Stimulated activated CD4-positive, alpha-beta T cell treated with anti-CD3 and anti-CD28 coated beads, Interleukin-1b, Interleukin-23, amount 100 ng/mL, for 1 hour (primary cell): ENCODE measurements at places on chromosomes 12 and 14.

GRCh38 chr12:114041136-114041535 is 75.0 kb upstream of the RBM19 start:
- DNase-seq: no peak

GRCh38 chr14:50229681-50230080 is 1.7 kb downstream of the SOS2 start:
- no peak for DNase-seq

DNA sequence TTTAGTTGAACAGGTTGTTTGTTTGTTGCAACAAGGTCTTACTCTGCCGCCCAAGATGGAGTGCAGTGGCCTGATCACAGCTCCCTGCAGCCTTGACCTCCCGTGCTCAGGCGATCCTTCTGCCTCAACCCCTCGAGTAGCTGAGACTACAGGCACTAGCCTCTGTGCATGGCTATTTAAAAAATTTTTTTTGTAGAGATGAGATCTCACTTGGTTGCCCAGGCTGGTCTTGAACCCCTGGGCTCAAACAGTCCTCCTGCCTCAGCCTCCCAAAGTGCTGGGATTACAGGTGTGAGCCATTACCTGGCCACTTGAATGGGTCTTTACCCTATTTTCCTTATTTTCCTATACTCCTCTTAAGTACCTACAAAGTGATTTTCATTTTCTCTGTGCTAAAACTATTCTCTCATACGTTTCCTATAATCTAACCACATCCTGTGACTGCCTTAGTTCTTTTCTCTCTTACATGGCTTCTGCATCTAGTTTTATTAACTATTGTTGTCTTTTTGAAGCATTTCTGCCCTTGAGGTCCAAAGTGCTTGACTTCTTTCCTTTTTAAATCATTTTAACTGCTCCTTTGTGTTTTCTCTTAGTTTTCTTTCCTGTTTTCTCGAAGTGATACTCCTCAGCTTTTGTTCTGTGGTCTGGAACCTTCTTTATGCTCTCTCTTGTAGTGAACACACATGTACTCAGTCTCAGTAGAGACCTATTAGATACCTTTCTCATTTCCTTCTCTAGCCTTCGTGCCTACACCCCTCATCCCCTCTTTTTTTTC is 14.1 kb downstream of the GPX2 start:
- DNase-seq: no peak

DNA sequence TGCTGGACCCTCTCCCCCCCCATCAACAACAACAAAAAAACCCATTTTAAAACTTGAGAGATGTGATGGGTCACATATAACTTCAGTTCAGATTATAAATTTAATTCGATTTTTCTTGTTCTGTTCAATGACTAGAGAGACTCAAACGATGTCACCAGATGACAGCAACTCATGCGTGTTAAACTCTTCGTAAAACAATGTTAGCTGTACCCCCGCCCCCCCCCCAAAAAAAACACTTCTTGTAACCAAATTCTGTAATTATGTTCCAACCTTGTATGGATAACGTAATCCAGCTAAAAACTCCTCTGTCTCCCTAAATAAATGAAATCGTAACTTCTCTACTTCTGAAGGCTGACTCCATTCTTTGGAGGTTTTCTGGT is 614 bp upstream of the NACA start:
- no peak for DNase-seq

DNA sequence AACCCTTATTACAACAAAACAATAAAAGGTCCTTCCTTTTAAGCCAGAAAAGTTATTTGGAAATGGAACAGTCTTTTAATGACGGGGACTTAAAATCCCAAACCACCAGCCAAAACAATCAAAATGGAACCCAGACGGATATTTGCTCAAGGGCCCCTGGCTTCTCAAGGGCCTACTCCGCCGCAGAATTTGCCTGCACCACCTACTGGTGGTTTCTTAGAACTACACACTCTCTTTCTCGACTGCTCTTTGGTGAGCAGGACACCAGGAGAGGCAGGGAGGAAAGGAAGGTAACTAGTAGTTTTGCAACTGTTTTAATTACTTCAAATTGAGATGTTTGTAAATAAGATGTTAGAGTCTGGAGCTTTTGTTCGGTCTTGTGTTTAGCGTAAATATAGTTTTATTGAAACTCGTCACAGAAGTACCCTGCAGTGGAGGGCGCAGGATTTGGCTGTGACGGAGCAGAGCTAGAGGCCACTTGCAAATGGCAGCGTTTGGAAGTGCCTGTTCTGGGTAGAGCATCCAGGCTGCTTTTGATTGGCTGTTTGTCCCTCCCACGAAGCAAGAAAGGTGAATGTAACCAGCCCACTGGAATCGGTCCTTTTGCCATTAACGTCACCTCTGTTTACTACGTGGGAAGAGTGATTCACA is 238.5 kb downstream of the CACNA1C start:
- no peak for DNase-seq

DNA sequence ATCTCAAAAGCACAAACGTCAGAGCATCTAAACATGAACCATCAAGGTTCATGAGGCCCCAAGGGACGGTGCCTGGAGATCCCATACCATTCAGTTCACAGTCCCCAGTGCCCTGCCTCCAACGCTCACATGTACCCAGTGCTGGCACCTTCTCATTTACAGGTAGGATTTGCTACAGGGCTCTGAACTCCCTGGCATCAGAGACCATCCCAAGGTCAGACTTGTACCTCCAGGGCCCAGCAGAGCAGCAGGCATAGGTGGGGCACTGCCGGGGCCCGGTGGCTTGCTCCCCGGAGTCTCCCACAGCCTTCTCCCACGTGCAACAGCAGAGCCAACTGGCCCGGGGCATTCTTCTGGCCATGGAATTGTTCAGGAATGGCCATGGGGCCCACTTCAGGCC is 114.8 kb downstream of the BCL11B start:
- DNase-seq: no peak

DNA sequence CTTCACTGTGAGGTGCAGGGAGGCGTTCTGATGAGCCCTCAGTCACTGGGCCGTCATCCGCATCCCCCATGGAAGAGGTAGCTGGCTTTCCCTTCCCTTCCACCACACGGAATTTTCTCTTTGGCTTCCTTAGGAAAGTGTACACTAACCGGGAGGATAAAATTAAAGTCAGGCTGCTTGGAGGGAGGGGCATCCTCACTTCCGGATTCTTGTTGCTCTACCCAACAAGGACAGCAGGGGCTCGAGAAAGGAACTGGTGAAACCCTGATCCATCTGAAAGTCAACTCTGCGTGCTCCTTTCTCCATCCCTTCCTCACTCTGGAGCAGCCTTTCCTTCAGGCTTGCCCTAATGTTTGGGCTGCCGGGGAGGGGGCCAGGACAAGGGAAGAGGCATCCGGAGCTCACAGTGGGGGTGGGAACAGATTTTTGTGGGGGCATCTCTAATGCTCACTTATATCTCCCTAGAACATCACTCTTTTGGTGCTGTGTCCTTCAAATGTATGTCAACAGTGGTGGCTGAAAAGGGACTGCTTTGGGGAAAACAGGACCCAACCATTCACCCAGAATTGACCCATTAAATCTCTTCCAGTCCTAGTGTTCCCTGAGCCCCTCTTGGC is 101.4 kb upstream of the FKBP4 start:
- DNase-seq: no peak

GRCh38 chr12:28114488-28114887 is 75.8 kb upstream of the CCDC91 start:
- DNase-seq: no peak

DNA sequence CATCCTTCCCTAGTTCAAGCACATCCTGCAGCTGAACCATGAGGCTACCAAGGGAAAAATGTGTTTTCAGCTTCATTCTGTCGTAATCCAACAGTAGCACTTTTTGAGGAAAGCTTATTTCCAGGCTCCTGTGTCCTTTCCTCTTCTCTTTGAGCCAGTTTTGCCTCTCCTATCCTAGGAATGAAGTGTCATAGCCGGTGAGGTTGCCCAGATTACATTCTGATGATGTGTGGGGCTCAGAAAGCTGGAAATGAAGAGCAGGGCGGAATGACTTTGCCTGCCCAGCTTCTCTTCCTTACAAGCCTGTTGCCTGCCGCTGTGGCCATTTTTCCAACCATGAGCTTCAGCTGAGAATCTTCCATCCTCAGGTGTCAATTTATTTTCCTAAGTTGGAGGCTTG is 381.8 kb downstream of the NUAK1 start:
- no peak for DNase-seq

- no peak for DNase-seq
These were observed 4.0 kb downstream of the CLEC1A start for GRCh38 chr12:10094646-10095395.

DNA sequence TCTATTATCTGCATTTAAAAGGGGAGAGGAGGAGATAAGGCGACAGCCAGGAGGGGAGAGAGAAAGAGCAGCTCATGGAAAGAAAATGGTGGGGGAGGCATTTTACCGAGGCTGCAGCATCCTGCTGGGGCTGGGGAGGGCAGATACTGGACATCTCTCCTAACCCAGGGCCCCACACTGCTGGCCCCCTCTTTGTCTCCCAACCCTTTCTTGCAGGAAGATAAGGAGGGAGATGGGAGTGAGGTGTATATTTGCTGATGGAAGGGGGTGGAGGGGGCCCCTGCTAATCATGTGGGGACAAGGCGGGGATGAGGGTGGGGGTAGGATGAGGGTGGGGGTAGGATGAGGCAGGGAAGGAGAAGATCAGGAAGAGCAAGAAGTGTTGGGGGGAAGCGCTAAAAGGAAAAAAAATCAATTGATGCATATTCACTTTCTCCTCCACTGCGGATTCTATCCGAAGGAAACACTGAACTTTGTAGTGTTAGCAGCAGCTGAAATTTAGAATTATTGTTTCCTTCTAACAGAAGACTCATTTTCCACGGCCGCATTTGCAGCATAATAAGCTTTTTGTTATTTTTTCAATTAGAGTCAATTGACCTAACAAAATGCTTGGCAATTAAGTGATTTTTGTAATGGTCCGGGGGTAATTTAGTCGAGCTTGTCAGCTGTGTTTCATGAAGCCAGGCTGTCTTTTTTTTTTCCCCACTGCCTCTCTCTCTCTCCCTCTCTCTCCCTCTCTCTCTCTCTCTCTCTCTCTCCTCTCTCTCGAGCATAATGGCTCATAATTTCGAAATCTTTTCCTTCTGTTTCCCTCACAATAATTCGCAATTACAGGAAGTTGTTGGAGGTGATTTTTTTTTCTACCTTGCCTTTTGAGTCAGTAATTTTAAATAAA is 1134.6 kb downstream of the BCL11B start:
- no peak for DNase-seq

DNA sequence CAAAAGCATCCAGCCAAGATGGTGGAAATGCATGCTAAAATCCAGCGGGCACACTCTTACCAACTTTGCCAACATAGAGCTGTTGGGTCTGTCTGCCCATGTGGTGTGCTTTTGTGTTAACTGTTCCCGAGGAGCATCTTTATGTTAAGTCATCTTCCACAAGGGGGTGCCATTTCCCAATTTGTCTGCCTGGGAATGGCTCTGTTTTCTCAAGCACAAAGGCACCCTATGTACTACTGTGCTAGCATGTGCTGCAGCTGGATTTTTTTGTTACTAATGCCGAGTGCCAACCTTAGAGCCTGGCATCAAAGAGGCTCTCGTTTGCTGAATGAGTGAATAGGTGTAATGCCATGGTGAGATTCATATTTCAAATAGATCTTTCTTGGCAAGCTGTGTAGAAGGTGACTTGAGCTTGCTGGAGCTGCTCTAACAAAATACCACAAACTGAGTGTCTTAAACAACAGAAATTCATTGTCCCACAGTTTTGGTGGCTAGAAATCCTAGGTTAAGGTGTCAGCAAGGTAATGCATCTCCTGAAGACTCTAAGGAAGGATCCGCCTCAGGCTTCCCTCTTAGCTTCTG is 74.3 kb downstream of the TRHDE start:
- DNase-seq: no peak

- DNase-seq: peak; percentile 38
These were observed 51.0 kb downstream of the BMAL2 start for GRCh38 chr12:27383429-27384260.

DNA sequence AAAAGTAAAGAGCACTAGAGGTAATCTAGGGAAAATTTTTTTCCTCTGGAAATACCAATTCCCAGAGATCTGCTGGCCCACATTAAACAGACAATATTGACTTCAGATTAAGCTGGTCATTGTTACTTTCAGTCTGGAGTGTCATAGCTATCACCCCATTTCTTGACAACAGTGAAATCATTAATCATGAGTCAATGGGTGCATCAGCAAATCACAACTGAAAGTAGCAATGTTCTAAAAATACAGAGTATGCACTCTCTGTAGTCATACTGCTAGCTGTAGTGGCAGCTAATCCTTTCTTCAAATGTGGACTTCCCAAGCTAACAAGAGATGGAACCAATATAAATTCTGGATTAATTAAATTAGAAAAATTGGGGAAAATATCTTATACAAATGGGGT is 129.9 kb downstream of the CPNE8 start:
- no peak for DNase-seq

DNA sequence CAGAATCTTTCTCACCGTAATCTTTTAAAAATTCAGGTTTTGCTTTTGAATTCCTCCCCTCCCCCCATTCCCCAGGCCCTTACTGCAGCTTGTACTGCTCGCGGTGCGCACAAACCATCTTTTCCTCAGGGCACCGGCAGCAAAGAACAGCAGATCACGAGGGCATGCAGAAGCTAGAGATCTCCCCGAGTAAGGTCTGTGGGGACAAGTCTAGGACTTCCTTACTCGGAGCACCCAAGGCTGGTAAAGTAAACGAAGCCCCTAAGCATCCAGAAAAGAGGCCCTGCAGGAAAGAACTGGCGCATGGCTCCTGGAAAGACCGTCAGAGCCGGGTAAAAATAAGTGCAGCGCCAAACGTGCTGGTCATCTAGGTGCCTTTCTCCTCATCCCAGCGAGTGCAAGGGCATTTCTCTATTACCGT is 727 bp downstream of the LDHB start:
- no peak for DNase-seq

DNA sequence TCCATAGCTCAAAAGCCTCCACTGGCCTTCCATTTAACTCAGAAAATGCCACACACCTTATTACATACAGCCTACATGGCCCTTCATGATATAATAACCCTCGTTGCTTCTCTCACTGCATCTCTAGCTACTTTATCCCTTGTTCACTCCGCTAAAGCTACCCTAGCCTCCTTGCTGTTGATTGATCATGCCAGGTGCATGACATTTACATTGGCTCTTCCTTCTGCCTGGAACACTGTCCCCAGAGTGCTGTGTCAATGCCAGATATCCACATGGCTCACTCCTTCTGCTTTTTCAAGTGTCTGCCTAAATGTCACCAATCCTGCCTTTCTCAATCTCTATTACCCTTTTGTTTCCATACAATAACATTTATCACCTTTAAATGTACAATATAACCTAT is 58.3 kb downstream of the CAND1 start:
- no peak for DNase-seq

DNA sequence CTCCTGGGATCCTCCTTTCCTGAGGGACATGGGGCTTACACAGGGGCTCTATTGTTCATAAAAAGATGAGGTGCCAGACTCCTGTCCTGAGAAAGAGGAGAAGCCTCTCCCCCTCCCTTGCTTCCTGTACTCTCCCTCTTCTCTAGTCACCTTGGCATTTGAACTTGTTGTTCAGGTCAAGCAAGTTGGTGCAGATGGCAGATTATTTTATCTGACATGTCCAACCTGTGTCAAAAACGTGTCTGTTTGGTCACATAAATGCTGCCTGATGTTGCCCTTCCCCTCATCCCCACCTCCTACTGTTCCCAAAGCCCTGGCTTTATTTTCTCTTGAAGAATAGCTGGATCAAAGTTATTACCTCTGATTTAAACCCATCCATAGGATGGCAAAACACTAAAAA is 154.8 kb downstream of the TMX1 start:
- no peak for DNase-seq
